ENCODE measurements at places on chromosomes 3 and 15.

DNA sequence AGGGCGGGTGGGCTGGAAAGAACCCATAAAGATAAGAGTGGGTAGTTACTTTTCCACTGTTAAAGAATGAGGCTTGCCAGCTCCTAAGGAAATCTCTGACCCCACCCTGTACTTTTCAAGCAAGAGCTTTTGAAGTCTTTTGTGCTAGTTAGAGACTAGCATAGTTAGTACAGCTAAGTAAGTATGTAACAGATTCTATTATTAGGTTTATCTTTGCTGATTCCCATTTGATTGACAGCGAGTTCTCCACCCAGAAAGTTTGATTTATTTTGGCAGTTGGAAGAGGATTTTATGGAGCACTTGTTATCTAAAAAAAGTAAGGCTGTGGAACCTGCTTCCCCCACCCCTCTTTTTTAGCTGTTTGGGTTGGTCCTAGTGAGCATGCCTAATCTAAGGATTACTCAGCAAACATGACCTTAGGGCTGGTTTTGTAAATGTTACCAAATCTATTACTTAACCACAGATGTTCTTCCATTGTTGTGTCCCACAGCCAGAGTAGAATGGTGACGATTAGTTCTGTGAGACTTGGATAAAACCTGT, 57.6 kb downstream of the FNDC3B start:
- DNase-seq = no peak

DNA sequence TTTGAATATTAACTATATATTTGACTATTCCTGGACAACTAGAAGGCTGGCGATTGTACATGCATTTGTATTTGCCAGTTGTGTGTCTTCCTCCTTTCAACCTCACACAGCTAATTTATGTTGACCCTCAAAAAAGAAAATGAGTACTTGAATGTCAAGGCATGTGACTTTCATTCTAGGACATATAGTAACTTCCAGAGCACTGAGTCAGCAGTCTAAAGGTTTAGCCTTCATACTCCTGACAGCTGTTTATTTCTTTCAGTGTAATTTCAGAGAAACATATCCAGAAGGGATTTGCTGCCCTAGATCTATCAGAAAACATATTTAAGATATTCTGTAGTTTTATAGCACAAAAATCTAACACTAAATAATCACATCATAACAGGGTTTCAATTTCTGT, 74.6 kb upstream of the GOLGA8J start:
- DNase-seq = no peak

GRCh38 chr3:188342991-188343732, 189.2 kb downstream of the LPP start:
- DNase-seq = no peak

DNA sequence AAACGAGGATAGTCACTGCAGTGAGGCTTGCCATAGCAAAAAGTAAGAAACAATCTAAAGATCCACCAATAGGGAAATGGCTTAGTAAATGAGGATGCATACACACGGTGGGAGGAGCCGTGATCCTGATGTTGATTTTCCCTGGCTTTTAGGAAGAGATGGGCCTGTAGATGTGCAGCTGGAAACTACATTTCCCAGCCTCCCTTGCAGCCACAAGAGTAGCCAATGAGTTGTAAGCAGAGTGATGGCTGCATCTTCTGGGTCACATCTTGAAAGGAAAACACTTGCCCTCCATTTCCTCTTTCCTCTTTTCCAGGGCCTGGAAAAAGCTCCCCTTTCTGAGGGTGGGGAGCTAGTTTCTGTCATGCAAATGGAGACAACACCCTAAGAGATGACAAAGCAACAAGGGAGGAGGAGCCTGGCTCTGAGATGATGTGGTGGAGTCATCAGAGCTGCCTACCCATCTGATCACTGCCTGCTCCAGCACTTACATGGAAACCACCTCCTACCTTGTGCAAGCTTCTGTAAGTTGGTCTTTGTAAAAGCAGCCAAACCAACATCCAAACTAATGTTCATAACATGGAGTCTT, 139.1 kb downstream of the TLE3 start:
- DNase-seq = no peak

- DNase-seq = no peak
Measured at GRCh38 chr15:85545752-85546151, 165.3 kb downstream of the AKAP13 start.

GRCh38 chr3:33826206-33826605, 27.8 kb downstream of the PDCD6IP start:
- DNase-seq = no peak

All from stimulated activated CD4-positive, alpha-beta T cell treated with anti-CD3 and anti-CD28 coated beads, Interleukin-12 subunit alpha, Interleukin-12 subunit beta, amount 100 ng/mL, for 48 hours (primary cell).